ENCODE measurements at places on chromosomes 2 and 18.

GRCh38 chr2:1266351-1266750 is 146.9 kb upstream of the TPO start:
- DNase-seq, result no peak

GRCh38 chr2:224747765-224748164 is 31.6 kb upstream of the CCDC195 start:
- DNase-seq, result no peak

- no peak for DNase-seq
Measured at GRCh38 chr2:32942793-32943485, 3.8 kb upstream of the LTBP1 start.

GRCh38 chr2:62928015-62928414 is 122.6 kb upstream of the OTX1 start:
- no peak for DNase-seq

GRCh38 chr18:3720159-3720558 is 270.2 kb downstream of the TGIF1 start:
- no peak for DNase-seq

- no peak for DNase-seq
Measured at GRCh38 chr2:193240752-193241151, 1046.0 kb upstream of the TMEFF2 start.

- DNase-seq, result no peak
Measured at GRCh38 chr18:31702449-31702848, 18.1 kb upstream of the B4GALT6 start.

DNA sequence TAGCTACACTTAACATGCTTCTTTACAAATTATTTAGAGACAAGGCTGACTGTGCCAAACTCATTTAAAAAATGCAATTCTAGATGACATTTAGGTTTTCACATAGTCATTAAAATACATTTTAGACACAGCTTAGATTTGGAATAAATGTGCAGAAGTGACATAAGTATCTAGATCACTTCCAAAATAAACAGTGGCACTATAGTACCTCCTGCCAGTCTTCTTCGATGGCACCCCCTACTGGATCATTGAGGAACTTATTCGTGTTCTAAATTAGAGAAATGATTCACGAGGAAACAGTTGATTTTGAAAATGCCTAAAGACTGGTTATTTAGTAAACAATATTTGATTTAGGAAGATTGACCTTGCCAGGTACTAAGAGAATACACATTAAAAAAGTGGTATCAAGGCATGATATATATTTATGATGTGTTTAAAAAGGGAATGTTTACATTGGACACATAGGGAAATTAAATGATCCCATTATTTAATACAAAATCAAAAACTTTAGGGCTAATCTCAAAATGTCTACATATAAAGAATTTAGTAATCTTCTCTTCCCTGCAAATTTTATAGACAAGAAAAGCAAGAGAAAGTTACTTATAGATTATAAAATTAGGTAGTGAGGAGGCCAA is 323.9 kb downstream of the XIRP2 start:
- no peak for DNase-seq

- DNase-seq, result peak; percentile 22
Measured at GRCh38 chr2:98911376-98912154, 24.5 kb downstream of the CRACDL start.

- DNase-seq, result no peak
Measured at GRCh38 chr2:109707281-109708147, 86.6 kb upstream of the RGPD5 start.

GRCh38 chr2:73081181-73081671 is 9.7 kb upstream of the SFXN5 start:
- no peak for DNase-seq

- no peak for DNase-seq
Measured at GRCh38 chr2:216195565-216196029, 86.4 kb downstream of the XRCC5 start.

DNA sequence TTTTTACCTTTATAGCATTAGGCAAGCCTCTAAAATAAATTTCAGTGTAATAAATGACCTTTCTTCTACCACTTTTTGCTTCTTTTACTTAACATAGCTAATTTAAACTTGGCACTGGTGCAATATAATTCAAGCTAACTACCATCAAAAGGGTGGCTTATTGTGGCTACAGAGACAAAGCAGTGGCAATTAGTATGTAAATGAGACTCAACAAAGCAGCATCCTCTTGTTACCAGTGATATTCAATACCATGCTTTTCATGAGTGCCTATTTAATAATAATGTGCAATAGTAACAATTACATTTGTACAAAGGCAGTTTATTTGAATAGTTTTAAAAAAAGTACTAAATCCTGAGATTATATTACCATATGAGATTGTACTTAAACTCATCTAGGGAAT is 93.4 kb downstream of the SOS1 start:
- no peak for DNase-seq

DNA sequence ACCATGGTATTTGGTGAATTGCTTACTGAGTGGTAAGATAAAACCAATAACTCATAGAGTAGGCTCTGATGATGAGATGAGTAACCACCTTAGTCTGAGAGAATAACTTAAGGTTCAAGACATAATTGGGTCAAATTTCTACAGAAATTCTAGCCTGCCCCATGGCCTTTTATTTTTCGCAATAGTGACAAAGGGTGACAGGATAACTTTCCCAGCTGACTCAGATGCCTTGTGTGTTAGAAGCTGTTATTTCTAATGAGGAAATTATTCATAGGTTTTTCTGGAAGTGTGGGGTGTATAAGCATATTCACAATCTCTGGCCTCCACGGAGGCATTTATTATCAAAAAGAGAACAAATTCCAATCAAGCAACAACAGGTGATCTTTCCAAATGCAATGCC is 159.0 kb downstream of the NUP35 start:
- DNase-seq, result no peak

GRCh38 chr2:65232636-65233035 is 5.0 kb downstream of the ACTR2 start:
- no peak for DNase-seq

- no peak for DNase-seq
Measured at GRCh38 chr2:218300141-218300540, 7.8 kb upstream of the TMBIM1 start.

DNA sequence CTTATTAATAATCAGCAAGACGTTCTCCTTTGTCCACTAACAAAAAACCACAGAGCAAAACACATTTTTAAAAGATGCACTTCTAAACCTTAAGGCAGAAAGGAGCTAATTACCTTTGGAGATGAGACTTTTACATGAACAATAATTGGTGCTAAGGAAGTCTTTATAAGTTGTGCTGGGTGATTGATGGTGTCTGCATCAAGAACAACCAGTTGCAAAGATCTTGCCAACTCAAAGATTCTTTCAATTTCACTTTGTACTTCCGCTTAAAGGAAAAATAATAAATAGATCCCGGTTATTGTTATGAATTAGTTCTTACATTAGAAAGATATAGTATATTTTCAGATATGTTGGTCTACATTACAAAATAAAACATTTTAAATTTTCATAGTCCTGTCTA is 26.9 kb upstream of the ARL5A start:
- DNase-seq, result no peak

GRCh38 chr18:79353267-79353666 is 42.5 kb upstream of the NFATC1 start:
- DNase-seq, result no peak

DNA sequence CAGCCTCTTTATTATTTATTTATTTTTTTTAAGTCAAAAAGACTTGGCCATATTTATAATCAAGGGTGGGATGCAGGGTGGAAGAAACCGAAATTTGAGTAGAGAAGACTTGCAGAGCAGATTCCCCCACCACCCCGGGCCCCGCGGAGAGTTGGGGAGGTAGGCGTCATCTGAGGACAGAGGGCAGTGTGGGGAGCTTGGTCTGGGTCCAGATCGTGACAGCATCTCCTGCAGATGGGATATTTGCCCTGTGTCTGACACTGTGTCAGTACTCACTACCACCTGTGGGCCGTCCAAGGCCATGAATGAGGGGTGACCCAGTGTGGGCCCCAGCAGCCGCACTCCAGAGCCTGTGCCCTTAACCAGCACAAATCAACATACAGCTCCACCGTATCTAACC is 10.5 kb upstream of the PRELID3A start:
- DNase-seq, result no peak

GRCh38 chr2:201924453-201924852 is 109.2 kb upstream of the FZD7 start:
- DNase-seq, result no peak

GRCh38 chr2:227234429-227234828 is 70.0 kb downstream of the COL4A3 start:
- DNase-seq, result no peak

DNA sequence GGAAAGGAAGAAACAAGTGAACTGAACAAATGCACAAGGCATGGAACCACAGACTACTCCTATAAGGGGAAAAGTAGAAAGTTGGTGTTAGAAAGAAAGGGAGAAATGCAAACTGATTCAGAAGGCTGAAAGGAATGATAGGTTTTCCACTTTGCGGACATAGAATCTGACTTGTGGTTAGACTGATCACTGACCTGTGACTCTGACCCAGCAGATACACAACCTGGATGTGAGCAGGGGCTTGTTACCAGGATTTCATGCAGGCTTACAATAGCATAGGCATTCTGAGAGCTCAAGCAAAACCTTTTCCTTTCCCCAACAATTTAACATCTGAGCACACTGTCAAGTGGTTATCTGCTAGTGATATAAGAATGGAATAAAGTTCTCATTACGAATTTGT is 237.0 kb upstream of the CDH20 start:
- DNase-seq, result no peak

- DNase-seq, result no peak
Measured at GRCh38 chr2:40348038-40348437, 103.9 kb downstream of the SLC8A1 start.

DNA sequence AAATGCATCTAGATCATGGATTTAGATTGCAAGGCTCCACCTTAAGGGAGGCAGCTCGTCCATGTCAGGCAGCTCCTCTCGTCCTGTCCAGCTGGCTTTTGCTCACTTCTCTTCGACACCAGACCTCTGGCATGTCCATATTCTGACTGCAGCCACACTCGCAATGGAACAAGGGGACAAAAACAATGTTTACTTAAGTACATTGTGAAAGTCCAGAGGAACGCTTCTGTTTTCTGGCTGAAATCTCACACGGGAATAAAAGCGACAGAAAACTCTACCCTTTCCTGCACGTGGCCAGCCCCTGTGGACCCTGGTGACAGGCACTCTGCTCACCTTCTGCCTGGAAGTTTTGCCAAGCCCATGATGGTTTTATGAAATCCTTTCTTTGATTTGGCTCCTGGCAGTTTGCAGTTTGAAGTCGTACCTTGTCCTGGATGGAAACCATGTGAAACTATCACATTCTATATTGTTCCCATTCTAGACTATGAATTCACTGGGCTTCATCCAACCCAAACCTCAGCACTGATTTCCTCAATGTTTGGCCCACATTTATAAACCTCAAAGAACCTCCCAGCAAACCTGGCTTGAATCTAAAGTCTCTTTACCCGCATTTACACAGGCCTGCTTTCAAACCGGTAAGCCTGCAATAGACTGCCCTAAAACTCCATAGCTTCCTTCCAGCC is 134.3 kb upstream of the PIEZO2 start:
- no peak for DNase-seq

- no peak for DNase-seq
Measured at GRCh38 chr2:194332799-194333490, 1324.1 kb upstream of the SLC39A10 start.

Measured in T-helper 2 cell treated with Interferon-gamma antibody and Interleukin-4, amounts not matched to agents 5 μg/mL and 100 μg/mL, for 36 hours (primary cell).